AG04450 (cell line): ENCODE measurements at places on chromosomes 7 and 10.
A peak's percentile ranks its signal among the peaks of the same experiment; 100 is the strongest.

DNA sequence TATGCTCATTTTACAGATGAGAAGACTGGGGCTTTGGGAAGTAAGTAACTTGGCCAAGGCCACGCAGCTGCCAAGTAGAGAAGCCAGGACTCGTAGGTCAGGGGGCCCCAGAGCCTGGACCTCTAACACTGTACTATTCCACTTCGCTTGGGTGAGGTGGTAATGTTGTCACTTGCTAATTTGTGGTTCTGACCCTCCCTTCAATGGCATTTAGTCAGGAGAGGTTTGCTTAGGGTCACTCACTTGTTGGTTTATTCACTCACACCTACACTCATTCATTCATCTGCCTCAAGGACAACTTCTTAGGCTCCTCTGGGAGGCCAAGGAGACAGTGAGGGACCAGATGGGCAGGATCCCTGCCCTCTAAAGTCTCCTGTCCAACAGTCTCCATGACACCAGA is 21.3 kb downstream of the BTBD16 start:
- no peak for DNase-seq

DNA sequence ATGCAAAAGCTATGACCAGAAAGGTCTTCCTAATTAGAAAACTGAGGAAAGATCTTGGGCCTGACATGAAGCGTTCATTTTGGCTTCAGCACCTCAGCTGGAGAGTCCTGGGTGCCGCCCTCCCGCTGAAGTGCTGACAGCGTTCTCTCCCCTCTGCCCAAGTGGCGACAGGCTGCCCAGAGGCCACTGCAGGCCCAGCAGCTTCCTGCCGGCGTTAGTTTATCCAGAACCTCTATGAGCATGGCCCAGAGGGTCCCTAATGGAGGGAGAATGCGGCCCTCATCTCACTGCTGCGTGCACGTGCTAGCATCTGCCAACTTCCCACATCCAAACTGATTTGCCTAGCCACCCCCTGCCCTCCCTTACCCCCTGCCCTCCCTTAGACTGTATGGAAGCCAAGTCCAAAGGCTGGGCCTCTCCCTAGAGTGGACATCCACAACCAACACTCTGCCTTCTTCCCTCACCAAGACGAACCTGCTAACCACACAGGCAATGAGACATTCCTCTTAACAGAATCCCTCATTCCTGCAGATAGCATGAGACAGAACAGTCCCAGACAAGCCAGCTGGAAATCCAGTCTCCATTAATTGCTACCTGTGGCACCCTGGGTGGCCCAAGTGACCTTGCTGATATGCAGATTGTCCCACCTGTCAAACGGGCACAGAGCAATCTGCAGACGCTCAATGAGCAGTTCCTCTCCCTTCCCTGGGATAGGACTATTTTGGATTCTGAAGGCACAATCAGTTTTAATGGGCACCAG is 108.4 kb downstream of the C10orf90 start:
- no peak for DNase-seq

GRCh38 chr10:69731184-69731583 is 70.5 kb upstream of the COL13A1 start:
- DNase-seq: peak; percentile 83

DNA sequence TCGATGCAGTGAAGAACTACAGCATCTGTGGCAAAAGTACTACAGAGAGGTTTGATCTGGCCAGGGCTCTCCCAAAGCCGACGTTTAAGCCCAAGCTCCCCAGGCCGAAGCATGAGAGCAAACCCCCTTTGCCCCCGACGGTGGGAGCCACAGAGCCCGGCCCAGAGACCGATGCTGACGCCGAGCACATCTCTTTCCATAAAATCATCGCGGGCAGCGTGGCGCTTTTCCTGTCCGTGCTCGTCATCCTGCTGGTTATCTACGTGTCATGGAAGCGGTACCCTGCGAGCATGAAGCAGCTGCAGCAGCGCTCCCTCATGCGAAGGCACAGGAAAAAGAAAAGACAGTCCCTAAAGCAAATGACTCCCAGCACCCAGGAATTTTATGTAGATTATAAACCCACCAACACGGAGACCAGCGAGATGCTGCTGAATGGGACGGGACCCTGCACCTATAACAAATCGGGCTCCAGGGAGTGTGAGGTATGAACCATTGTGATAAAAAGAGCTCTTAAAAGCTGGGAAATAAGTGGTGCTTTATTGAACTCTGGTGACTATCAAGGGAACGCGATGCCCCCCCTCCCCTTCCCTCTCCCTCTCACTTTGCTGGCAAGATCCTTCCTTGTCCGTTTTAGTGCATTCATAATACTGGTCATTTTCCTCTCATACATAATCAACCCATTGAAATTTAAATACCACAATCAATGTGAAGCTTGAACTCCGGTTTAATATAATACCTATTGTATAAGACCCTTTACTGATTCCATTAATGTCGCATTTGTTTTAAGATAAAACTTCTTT is 2.3 kb downstream of the LRRTM3 start:
- no peak for DNase-seq

DNA sequence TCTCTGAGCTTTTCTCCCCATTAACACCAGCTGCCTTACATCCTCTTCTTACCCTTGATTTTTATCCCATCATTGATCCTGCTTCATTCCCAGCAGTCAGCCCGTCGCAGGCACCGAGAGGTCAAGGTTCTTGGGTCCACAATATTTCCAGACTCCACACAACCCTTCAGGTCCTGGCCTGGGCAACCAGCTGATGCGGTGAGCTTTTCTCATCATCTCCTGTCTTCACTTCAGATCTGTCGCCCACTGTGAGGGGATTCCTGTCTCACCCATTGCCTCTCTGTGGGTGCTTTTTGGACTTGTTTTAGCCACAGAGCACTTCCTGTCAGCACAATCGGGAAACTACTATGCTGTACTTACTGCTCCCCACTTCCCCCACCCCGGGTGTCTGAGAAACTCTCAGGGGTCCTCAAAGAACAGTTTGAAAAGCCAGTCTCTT is 8.4 kb upstream of the PVRIG start:
- no peak for DNase-seq

DNA sequence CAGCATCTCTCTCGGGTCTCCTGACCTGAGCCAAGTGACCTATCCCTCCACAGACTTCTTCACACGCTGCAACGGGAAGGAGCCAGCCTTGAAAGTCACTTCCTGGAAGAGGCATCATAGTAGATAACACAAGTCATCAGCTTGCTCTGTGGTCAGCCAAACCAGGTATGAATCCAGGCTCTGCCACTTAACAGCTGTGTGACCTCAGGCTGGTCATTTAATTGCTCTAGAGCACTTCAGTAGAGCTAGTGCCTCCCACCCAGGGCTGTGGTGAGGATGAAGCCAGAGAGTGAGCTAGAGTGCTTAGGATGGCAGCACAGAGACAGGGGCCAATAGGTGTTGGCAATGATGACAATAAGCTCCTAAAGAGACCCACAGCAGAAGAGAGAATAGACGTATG is 247.7 kb upstream of the ZMIZ1 start:
- DNase-seq: no peak

GRCh38 chr7:41133690-41134299 is 569.1 kb downstream of the INHBA start:
- no peak for DNase-seq

DNA sequence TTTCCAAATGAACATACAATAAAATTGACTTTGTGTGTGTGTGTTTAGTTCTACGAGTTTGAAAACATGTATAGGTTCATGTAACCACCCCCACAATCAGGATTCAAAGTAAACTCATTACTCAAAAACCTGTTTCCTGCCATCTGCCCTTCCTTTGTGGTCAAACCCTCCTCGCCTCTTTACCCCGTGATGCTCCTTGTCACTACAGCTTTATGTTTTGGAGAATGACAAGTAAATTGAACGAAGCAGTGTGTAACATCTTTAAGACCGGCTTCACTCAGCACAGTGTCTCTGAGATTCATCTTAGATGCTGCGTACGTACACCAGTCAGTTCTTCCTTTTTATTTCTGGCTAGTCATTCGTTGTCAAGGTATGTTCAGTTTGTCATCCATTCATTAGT is 54.6 kb upstream of the MKI67 start:
- no peak for DNase-seq

- DNase-seq: peak; percentile 46
These were observed 181.7 kb downstream of the CCSER2 start for GRCh38 chr10:84510121-84510520.

GRCh38 chr10:130571674-130572073 is 435.5 kb downstream of the GLRX3 start:
- DNase-seq: no peak

GRCh38 chr7:150412518-150413488 is 33.7 kb downstream of the ZNF775 start:
- DNase-seq: no peak

DNA sequence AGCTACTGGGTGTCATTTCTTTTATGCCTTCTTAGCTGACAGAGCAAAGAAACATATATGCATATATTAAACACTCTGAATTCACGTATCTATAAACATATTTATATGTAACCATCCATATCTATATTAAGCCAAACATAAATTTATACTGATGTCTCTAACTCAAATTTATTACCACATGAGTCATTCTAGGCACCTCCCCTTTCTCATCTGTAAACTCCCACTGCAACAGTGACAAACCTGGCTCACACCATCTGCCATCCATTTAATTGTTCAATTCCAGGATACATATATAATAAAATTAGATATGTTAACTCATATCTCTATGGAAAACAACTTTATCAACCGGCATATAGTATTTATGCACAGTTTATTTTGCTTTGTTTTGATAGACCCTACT is 722.3 kb downstream of the SORCS1 start:
- DNase-seq: no peak

DNA sequence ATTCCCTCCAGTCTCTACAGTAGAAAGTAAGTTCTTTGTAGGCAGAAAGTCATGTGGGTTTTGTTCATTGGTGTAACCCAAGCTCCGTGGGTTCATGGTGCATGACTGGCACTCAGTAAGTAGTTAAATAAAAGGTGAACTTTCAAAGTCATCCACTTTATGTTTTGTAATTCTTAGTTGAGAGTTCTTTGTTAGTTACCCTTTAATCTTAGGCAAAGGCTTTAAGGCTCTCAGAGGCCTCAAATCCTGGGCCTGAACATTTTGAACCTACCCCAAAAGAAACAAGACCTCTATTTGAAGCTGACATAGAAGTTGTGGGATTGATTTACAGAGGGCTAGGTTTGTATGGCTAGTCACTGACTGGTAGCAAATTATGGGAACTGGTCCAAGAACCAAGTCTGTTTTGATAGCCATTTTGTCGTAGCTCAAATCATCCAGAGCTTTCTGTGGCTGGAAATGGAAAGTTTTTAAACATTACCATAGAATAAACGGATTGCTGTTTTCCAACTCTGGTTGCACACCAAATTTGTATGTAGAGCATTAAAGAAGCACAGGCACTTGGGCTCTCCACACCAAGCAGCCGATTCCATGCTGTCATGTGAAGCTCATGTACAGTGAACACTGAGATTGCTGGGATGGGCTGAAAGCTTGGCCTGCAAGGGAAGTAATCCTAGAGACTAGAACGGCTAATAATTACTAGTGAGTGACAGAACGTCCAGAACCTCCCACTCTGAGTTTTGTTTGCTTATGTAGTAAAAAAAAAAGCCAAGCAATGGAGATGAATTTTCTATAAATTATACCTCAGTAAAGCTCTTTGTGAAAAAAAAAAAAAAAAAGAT is 53.5 kb downstream of the DENND11 start:
- DNase-seq: no peak

DNA sequence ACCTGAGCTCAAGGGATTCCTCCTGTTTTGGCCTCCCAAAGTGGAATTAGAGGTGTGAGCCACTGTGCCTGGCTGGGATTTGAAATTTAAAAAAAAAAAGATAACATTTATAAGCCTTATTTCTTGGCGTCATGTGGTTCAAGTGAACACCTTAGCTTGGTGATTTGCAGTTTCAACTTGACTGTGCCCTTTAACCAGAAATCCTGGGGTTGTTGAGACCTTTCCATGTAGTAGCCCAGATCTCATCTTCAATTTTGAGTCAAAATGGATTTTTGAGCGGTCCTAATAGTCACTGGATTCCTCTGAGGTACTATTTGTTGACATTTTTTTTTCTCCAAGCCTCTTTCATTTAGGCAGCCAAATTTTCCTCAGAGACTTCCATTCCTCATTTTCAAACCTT is 29.5 kb upstream of the FBXW4 start:
- DNase-seq: no peak

GRCh38 chr10:69382382-69383117 is 34.2 kb downstream of the TACR2 start:
- peak; percentile 42 for DNase-seq

DNA sequence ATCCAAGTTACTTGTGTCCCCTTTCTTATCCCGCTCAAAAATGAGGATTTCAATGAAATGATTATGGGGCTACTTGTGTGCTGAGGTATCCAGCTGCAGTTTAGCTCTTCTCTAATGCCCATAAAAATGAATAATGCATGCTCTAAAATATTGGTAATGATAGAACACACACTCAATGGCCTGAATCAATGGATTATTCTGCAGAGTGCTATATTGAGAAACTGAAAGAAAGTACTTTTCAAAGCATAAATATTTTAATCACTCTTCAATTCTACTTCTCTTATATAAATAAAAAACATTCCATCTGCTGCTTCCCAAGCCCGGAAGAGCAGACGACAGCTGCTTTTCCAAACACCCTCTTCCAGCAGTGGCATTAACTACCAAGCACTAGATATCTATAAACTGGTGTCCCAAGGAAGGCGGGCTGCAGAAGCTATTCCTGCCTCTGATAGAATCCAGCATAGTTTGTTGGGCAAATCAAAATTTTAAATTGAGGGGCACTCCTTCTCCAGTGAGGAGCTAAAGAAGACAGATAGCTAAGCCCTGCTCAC is 284.9 kb upstream of the AOAH start:
- DNase-seq: no peak

DNA sequence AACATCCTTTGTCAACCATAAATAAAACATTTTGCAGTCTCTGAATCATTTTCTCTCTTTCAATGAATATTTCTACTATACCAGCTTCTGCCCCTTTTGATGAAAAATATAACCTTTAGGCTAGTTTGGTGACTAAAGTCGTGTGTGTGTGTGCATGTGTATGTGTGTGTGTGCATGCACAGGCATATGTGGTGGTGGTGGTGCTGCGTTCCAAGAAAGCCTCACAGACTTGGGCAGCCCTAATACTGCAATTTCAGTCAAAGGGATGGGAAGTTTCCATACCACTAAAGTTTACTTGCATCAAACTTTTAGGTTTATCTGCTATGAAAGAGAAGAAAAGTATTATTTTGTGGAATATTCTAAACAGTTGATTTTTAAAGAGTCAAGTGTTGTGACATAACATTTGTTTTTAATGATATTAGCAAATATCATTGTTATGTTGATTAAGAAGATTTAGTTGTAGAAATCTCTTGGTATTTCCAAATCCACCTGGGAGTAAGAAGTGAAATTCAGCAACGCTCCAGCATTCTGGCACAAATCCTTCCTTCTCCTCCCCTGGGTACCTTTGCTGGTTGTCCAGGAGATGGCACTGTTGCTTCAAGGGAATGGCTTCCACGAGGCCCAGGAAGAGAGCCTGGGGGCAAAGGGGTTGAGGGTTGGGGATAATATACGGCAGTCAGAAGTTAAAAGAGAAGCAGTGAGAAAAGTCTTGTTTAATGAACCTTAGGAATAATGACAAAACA is 41.5 kb downstream of the ASB4 start:
- no peak for DNase-seq

GRCh38 chr10:4670737-4671136 is 155.3 kb upstream of the AKR1E2 start:
- no peak for DNase-seq
